T-helper 2 cell (primary cell): ENCODE measurements at places on chromosomes 1 and 21.

DNA sequence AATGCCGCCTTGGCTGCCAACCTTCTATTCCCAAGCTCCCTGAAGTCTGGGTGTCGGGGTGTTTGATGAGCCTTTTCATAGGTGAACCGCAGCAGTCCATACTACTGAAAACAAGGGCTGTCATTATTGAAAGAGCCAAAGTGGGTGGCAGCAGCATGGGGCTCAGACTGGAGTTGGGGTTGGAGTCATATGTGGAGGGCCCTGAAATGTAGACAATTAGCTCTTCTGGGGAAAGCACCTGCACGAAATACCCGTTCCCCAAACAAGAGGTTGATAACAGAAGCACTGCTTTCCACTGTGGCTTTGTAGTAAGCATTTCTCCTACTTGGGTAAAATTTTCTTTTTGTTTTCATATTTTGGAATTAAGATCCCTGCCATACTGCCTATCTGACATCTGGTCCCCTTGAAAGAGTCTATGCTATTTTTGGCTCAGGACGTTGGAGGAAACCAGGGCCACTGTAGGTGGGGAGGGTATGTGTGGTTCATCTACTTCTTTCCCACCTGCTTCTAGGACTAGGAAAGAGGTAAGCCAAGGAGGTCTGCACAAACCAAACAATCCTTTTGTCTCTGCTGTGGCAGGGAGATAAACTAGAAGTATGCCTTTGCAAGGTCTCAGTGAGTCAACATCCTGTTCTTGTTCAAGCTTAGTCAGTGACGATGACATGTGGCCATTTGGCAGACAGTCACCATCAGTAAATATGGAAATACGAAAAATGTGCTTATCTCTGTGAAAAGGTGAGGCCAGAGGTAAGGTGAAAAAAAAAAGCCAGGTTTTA lies 197.0 kb upstream of the UBE2U start:
- no peak for DNase-seq

GRCh38 chr1:242524571-242525359 lies at the start of gene PLD5:
Gene PLD5 (minus strand): TSS chr1:242524697.
- no peak for DNase-seq

DNA sequence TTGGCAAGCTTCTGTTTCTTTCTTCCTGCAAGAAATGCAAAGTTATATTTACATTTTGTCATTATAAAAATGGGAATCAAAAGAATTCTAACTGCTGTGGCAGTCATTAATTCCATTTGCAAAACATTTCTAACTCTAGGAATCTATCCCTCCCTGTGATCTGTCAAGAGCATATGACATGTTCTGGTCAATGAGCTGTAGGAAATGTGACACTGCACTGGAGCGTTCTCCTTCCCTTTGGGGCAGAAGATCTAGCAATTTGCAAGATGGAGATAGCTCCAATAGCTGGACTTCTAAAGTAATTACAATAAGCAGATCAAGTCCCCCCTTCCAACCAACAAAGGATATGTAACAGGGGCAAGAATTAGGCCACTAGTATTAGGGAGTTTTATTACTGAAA lies 6.3 kb downstream of the TOMM20 start:
- no peak for DNase-seq

DNA sequence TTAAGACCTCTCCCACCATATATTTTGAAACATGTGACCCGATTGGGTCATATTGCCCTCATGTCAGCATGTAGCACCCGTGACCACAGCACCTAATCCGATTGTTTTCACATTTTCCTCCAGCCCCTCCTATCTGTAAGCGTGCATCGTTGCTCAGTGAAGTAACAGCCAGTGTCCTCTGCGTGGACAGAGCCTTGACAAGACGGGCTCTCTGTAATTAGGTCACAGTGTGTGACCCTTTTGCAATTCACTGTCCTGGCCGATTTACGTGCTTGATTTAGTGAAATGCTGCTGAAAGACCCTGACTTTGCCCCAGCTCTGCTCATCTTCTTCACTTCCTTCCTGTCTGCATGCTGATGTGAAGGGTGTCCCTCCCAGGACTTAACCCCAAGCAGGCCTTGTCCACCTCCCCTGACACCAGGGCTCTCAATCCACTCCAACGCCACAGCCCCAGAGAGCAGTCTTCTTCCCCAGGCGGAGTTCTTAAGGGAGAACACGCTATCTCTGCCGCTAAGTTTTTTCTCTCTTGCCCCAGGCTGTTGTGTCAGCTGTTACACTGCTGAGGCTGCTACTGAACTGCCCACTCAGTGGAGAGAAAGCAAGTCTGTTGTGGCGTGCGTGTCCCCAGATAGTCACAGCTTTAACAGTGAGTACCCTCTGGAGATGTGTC lies 19.4 kb downstream of the URB2 start:
- no peak for DNase-seq

DNA sequence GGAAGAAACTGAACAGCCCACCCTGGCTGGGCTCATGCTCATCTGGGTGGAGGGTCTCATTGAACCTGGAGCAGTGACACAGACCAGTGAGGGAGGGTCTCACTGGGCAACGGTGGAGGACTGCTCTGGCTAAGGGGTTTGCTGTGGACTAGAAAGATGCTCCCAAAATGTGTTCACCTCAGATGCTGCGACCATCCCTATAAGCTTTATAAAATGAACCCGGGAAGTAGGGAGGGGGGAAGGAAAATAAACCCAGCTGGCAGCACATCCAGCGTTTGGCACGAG lies 34.5 kb upstream of the LBR start:
- no peak for DNase-seq

DNA sequence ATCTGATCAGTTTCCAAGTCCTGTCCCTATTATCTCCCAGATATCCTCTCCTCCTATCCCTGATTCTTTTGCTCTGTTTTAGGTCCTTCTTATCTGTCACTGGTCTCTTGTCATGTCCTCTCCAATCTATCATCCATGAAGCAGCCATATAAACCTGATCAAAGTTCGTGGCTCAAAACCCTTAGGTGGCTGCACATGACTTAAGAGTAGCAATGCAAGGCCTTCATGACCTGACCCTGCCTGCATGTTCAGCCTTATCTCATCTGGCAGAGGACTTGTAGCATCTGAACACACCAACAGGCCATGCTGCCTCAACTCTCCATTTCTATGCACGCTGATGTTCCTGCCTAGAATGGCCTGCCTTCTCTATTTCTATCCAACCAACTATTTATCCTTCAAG lies 65.2 kb downstream of the NOS1AP start:
- no peak for DNase-seq

- DNase-seq: no peak
These were observed 22.2 kb downstream of the MPZ start for GRCh38 chr1:161287482-161288054.

DNA sequence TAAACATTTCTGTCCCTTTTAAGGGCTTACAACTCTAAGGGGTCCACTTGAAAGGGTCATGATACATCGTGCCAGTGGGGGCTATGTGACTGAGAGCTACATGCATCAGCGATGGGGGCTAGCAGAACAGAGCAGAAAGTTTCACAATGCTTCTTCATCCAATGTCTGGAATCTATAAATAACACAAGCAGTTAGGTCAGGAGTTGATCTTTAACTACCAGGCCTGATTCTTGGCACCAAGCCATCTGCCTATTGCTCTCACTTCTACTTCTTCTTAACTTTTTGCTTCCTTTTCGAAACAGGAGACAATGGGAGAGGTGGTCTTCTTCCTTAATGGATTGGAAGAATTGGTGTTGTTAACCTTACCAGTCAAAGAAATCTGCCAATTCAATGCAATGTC lies 410.0 kb downstream of the TGFB2 start:
- DNase-seq: no peak

DNA sequence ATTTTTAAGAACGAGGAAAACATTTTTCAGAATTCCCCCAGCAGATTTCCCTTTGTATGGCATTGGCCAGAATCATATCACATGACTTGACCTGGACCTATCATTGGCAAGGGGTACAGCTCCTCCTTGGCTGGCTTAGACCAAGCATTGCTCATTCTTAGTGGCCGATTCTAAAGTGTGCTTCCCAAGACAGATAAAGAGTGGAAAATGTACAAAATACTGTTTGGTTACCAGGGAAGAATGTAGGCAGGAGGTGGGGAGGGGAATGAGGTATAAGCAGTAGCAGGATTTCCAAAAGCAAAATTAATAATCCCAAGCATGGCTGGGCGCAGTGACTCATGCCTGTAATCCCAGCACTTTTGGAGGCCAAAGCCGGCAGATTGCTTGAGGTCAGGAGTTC lies 75.6 kb upstream of the KRTAP11-1 start:
- no peak for DNase-seq

DNA sequence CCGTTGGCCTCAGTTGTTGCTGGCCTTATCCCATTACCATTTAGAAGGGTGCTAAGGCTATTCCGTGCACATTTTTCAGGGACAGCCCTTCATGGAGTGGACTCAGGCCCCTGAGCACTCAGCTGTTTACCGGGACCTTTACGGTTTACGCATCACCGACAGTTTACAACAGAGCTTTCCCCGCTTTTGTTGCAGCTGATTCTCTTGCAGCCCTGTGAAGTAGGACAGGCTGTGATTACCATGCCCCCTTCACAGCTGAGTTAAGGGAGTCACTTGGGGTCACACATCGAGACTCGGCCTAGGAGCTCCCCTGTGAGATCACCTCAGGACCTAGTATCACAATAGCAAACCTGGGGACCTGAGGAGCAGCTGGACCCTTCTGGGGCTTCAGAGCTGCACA lies 41.9 kb downstream of the PTPRF start:
- no peak for DNase-seq
